ENCODE measurements at places on chromosomes 6 and 20. TPM values are rescaled to one million over a fixed set of nuclear protein-coding genes. Genes with fewer than 3 reads are reported as not detected.

The ADGRF4 gene
- not detected for total RNA-seq

The KCNS1 gene
- total RNA-seq = 0.05 TPM

The COL9A1 gene
- not detected for total RNA-seq

The FAM209B gene
- total RNA-seq = 0.45 TPM

The TCP11 gene
- not detected for total RNA-seq

The ELOVL2 gene
- total RNA-seq = not detected
